ENCODE measurements at places on chromosomes 2 and 18.

DNA sequence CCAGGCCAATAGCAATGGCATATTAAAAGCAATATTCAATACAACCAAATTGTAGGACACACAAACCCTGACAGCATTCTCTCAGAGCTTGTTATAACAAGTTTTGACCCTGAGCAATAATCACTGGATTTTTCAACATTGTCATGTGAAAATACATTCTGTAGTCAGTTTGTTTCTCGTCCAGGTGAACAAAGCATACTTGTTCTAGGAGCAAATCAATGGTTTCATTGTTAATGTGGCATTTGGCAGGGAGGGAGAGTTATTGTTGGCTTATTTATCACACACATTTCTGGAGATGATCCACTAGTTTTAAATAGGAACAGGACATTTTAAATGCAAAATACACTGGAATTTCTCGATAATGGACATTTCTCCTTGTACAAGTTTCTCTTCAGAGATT lies 69.9 kb upstream of the L3MBTL4 start:
- DNase-seq, result no peak

GRCh38 chr18:48961547-48961946 lies 10.8 kb upstream of the SMAD7 start:
- DNase-seq, result no peak

DNA sequence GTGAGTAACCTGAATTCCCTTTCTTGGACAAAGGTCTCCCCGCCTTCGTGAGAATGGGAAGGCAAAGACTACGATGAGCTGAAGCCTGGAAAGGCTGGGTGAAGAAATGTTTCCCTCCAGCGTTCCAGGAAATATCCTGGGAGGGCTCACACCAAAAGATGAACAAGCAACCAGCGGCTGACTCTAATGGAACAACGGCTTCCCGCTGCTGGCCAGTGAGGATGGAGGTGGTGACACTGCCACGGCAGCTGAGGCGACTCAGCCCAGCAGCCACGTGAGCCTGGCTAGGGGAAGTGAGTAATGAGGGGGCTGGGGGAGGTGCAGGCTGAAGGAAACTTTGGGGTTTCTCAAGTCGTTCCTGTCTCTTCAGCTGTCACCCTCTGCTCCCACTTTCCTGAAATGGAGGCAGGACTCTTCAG lies 105.0 kb upstream of the SMAD7 start:
- peak; percentile 61 for DNase-seq

DNA sequence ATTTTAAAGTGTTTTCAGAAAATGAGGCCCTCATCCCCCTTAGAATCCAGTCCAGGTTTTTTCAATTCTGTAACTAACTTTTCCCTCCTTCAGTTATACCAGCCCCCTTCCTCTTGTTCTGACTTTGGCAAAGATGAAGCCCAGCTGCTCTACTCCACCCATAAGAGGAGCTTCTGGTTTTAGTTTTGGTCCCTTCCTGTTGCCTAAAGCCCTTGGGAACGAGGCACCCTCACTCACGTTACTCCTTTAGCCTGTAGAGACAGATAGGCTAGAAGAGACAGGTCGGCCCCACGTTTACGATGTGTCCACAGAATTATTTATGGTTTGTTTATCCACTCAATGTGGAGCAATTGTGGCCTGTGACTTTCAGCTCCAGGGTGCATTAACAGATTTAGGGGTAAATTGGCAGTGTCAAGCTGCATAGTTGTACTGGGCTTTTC lies 454.2 kb upstream of the TNP1 start:
- DNase-seq, result no peak

DNA sequence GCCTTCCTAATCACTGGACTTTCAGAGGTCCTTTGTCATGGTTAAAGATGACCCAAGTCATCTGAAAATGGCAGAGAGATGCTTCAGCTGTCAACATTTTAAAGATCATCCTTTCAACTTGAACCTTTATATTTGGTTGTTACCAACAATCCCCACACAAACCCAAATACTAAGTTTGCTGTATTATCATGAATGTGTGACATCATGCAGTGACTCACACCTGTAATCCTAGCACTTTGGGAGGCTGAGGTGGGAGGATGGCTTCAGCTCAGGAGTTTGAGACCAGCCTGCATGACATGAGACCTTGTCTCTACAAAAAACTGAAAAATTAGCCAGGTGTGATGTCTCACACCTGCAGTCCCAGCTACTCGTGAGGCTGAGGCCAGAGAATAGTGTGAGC lies 55.2 kb upstream of the NRP2 start:
- DNase-seq, result no peak

DNA sequence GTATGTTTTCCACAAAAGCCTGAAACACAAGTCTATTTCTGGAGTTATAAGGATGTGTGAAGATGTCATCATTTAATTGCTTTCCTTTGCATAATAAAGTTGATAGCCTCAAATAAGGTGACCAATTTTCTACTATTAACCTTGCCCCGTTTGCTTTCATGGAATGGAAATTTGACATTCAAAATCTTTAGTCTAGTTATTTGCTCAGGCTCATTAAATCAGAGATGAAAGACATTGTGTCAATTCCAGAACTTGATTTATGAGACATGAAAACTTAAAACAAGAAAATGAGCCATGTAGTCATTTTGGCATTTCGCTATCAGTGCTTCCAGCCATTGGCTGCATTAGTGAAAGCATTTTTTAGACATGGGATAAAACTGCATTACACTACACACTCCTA lies 91.5 kb upstream of the ZSWIM2 start:
- DNase-seq, result no peak

GRCh38 chr2:237150831-237151375 lies 65.2 kb downstream of the COPS8 start:
- DNase-seq, result peak; percentile 34

DNA sequence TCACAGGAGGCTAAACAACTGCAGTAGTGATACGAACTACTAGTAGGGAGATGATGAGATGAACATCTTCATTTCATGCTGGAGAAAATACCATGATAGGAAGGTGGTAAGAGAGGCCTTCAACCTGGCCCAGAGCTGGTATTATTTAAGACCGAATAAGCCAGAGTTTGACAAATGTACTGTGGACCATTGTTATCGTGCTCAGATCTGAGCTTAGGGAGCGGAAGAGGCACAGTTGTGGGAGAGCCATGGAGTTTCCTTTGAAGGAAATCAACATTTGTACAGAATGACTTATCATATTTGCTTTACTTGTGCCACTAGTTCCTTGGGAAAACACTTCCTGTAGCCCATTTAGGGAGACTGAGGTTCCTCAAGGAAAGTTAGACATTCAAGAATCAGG lies 260.6 kb upstream of the TNP1 start:
- DNase-seq, result no peak

DNA sequence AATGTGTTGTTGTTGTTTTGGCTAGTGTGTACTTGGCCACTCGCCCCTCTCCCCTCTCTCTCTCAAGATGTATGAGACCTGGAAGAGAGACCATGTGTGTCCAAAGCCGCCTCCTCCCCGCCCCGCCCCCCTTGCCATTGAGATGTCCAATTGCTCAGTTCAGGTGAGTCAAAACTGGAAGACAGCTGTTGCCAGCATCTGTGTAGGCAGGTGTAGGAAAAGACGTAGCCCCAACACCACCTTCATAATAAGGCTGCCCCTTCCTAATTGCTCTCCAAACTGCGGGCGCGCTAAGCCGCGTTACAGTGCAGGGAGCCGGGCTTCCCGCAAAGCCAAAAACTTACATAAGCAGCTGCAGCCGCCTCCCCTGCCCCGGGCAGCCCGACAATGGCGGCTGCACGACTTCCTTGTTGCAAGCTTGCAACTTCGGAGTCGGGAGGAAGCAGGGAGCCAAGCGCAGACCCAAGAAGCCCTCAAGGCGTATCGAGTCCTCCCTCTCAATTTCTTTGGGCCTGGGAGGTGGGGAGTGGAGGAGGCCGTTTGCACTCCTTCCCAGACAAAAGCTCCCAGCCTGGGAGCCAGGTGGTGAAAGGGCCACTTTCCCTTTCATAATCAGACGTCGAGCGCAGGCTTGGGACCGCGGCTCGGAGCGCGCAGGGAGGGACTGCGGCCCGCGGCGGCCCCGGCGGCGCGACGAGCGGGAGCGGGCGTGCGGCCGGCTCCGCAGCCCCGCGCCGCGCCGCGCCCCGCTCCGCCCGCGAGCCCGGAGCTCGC lies 882 bp downstream of the ZBTB14 start:
- DNase-seq, result peak; percentile 62

GRCh38 chr2:218020281-218020680 lies 17.5 kb upstream of the TNS1 start:
- DNase-seq, result no peak

DNA sequence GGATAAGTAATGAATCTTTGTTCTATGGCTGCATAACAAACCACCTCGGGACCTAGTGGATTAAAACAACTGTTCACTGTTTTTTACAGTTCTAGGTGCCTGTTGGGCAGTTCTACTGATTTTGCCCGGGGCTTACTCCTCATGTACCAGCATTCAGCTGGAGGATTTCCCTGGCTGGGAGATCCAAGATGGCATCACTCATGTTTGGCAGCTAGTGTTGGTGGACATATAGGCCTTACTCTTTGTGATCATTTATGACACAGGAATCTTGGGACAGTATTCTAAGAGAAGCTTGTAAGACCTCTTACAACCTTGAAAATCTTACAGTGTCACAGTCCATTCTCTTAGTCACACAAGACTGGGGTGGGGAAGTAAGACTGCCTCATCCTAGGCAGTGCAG lies 4.6 kb downstream of the MARCHF7 start:
- DNase-seq, result no peak

DNA sequence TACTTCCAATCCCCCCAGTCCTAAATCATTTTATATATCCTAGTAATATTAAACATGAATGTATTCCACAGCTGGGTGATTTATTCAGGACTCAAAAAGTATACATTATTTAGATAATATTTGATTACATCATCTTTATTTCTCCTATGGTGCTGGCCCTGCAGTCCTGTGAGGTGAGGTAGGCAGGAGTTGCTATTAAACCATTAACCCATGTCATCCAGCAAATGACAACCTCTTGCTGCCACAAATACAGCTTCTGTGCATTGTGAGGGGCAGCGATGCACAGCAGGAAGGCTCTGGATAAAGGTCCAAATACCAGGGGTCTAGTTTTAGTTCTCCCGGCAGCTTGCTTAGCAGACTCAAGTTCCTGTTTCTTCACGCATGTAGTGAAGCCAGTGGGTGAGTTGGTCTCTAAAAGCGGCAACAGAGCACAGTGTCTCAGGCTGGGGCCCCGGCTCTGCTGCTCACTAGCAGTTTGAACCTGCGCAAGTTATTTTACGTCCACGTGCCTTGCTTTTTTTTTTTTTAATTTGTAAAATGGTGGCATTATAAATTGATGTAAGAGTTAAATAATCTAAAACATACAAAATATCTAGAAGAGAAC lies 36.1 kb downstream of the INSIG2 start:
- DNase-seq, result no peak

- no peak for DNase-seq
Observed at GRCh38 chr2:28463893-28464292, 32.0 kb upstream of the PLB1 start.

DNA sequence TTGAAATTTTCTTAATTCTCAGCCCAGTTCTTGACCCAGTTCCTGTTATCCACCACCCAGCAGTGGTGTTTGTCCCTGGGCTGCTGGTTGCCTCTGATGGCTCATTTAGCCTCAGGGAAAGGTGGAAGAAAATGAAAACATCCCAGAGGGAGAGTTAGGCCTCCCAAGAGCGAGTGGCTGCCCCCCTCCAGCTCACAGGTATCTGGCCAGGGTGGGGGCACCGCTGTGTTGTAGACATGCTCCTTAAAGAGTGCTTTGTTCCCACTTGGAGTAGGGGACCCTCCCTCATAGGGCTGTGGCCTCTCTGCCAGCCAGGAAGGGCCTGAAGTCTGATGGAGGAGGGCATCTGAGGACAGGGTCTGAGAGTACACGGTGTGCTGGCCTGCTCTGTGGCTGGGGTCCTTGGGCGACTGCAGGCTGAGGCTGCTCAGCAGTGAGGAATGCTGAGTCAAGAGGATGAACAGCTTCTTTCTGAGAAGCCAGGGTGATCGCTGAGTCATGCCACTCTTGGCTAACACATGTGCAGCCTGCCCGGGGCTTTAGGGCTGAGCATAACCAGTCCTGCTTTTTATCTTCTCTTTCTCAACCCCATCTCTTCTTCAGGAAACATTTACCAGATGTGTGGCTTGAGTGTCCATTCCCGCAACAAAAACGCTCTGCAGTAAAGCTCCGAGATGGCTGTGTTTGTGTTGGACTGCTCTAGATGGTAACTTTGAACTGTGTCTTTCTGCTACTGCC lies 72.3 kb downstream of the IL1R2 start:
- DNase-seq, result peak; percentile 89

DNA sequence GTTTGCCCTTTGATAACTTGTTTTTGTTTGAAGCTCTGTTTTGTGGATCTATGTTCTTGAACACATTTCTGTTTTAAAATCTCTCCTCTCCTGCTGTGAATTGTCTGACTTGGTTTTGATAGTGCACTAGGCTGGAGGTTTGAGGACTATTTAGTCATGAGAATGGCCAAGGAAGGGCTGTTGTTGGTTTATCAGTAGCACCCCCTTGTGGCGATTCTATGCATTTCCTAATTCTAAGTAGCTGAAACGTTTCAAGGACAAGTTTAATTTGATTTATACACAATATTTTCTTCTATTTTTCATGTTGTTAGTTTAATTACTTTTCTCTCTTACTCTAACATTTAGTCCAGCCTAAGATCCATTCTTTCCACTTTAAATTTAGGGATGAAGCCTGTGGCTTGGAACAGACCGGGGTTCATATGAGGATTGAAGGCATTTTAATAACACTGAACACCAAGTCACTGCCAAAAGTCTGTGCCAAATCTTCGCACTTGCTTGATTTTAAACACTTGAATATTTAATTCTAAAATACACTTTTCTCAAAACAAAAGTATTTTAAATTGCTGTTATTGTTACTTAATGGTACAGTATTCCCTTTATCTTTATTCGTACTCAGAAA lies 166.0 kb downstream of the SOCS6 start:
- DNase-seq, result no peak

GRCh38 chr2:101559551-101559950 lies 84.6 kb upstream of the RFX8 start:
- no peak for DNase-seq

DNA sequence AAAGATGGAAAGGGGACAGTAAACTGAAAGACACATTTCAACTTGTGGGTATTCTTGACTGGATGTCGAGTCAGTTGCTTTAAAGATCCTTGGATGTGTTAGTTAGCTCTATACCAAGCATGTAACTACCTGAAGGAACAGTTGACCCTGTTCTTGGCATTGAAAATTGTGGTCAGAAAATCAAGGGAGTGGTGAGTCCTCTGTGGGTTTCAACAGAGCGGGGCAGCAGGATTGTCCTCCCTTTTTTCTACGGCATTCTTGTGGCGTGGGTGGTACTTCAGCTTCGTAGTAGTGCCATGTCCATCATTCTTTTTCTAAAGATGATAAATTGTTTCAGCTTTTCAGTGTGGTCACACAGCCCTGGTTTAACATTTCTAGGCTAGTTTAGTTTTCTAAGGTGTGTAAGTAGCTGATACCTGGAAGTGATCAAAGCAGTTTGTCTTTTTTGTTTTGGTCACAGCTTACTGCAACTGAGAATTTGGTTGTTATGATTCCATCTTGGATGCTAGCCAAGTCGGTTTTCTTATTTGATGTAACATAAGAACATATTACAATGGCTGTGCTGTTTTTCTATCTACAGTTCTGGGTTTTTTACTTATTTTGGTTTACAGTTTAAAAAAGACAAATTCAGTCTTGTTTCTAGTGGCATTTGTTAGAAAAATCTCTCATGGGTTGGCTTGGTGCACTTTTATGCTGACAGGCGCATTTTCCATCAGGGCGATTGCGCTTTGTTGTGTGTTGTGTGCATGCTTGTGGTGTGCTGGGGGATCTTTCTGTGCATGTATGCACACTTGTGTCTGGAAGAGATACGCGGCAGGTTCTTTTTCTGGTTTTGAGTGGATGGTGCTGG lies 84.7 kb downstream of the ZNF407 start:
- no peak for DNase-seq
